ENCODE measurements at places on chromosomes 1 and 21.

- DNase-seq, result no peak
Observed at GRCh38 chr1:236108027-236108648, 34.2 kb upstream of the GPR137B start.

DNA sequence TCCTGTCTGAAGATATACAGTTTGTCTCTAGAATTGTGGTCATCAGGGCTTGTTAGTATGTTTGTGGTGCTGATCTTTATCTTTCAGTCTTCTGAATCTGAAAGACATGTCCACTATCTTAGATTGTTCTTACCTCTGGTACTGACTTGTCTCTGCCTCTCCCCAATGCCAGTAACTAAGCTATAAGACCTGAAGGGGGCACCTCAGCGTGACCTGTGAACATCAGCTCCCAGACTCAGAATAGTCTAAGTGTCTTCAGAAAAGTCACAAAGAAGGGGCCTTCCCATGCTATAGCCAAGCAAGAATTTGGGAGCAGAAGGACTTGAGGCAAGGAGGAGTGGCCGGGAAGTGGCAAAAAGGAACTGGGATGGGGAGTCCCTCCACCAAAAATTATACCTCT lies 178.1 kb downstream of the NTNG1 start:
- DNase-seq, result no peak

DNA sequence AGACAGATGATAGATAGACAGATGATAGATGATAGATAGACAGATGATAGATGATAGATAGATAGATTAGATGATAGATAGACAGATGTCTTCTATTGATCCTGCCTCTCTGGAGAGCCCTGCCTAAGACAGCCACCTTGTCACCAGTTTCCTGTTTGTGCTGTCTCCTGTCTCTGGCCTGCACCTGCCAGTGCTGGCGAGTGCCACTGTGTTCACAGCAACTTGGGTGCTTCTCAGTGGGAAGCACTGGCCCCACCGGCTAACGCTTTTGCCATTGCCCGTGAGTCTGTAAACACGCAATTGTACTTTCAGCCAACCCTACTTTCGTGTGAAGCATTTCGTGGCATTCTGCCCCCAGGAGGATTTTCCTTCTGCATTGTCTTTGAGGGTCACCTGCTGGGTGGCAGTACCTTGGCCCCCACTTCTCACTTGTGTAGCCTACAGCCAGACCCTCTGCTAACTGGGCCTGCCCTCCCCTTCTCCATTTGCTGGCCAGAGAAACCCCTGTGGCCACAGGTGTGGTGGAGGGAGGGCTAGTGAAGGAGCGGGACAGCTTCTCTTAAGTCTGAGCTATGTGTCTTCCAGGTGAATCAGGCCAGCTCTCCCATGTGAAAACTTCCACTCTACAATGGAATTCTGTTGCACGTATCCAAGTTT lies 23.4 kb upstream of the PDE9A start:
- DNase-seq, result no peak

DNA sequence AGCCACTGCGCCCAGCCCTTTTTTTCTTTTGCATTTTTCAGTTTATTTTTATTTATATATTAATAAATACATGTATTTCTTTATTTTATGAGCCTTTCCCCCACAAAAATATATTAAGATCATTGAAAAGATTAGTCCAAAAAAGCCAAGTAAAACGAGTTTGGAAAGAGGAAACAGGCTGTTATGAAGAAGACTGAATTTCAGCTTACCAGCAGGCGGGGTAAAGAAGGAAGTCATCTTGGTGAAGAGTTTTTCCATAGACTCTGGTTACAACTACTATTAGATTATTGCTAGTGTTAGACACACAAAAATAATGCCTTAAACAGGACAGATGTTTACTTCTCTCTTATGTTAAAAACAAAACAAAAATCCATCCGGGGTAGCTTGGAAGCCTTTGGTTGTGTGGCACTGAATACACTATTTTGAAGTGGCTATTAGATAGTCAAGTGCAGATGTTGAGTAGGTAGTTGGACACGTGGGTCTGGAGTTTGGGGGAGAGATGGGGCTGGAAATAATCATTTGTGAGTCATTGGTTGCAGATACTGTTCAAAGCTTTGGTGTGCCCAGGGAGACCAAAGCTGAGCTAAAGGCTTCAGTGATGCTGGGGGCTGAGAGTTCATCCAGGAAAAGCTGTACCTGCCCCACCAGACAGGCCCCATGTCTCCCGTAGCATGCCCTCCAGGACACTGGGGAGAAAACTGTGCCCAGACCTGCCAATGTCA lies 8.7 kb upstream of the LRRC71 start:
- no peak for DNase-seq

DNA sequence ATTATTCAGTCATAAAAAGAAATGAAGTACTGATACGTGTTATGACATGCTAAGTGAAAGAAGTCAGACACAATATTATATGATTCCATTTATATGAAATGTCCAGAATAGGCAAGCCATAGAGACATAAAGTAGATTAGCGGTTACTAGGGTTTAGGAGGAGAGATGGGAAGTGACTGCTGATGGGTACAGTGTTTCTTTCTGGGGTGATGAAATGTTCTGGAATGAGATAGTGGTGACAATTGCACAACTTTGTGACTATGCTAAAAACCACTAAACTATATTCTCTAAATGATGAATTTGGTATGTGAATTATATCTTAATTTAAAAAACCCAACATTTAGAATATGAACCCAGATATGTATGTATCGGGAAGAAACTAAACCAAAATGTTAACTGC lies 27.6 kb downstream of the IPP start:
- DNase-seq, result no peak

GRCh38 chr1:207752456-207752998 lies 673 bp downstream of the CD46 start:
- DNase-seq, result no peak

DNA sequence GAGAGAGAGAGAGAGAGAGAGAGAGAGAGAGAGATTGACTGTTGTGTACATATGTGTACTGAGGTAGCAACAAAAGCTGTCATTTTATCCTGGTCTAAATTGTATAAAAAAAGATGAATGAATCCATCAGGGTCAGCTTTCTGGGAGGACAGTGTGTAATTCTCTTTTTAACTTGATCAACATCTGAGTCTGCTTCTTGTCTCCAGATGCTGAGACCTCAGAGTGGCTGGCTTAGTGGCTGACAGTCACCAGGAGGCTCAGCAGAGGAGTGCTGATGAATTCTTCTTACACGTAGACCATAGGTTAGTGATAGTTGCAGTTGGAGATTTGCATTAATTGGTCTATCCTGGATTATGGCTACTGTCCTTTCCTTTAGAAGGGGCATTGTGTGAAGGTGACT lies 28.5 kb upstream of the PLXNA2 start:
- DNase-seq, result no peak

GRCh38 chr1:177490036-177490639 lies 319.4 kb downstream of the BRINP2 start:
- no peak for DNase-seq

GRCh38 chr1:211280910-211281309 lies 21.7 kb downstream of the RCOR3 start:
- DNase-seq, result no peak
